ENCODE measurements at places on chromosomes 16 and 17.

DNA sequence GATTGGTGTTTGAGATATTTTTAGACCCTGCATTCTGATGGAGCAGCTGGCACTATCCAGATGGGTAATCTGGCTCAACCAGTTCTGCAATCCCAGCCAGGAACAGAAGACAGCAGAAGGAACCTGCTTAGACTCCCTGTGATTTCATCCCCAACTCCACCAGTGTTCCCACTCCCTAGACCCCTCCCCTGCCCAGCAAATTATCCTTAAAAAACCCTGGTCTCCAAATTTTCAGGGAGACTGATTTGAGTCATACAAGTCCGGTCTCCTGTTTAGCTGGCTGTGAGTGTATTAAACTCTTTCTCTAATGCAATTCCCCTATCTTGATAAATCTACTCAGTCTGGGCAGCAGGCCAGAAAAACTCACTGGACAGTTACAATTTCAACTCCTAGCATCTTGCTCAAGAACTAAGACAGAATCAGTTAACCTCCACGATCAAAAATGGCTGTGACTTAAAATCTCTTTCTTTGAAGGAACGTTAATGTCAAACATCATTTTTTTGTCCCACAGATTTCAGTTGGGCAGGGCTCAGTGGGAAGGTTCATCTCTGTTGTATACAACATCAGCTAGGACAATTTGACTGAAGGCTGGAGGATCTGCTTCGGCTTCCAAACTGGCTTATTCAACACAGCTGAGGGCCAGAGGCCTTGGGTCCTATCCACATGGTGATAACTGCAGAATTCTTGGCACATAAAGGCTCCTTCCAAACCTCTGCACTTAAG is 4.9 kb upstream of the RBL2 start:
- DNase-seq, result no peak

DNA sequence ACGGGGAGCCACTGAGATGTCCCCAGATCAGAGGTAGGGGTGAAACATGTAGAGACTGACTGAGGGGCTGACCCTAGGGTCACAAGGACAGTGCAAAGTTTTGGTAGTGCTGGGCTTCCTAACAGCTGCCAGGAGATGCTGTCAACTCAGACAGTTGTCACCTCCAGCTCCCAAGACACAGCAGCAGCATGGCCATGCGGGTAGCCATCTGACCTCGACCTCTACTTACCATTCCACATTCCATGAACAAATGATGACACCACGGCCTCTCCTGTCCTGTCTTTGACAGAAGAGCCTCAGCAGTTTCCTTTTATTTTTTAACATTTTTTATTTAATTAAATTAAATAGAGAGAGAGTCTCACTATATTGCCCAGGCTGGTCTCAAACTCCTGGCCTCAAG is 65.3 kb upstream of the NFAT5 start:
- no peak for DNase-seq

- DNase-seq, result no peak
Measured at GRCh38 chr17:50219342-50219741, 17.9 kb upstream of the COL1A1 start.

GRCh38 chr17:77856551-77857305 is 101.8 kb upstream of the TNRC6C start:
- no peak for DNase-seq

GRCh38 chr16:4401094-4401501 is 15.3 kb downstream of the CORO7 start:
- no peak for DNase-seq

DNA sequence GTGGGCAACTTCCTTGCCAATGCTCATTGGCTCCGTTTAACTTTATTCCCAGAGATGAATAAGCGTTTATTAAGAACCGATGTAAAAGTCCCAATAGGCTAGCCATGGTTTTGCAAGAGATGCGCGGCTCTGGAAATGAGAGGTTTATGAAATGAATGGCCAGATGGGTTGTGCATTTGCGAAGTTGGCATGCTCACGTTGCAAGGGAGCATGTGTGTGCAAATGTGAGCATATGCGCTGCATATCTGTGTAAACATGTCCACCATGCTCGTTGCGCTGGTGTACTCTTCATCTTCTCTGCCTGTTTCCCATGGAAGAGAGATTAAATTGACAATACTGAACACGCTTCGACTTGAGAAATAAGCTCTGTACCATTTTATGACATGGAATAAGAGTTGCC is 848.6 kb upstream of the RBFOX1 start:
- DNase-seq, result no peak

GRCh38 chr17:80957461-80957941 is 34.1 kb upstream of the CHMP6 start:
- DNase-seq, result peak; percentile 56

GRCh38 chr17:14297161-14297851 is 3.6 kb upstream of the HS3ST3B1 start:
- DNase-seq, result no peak

DNA sequence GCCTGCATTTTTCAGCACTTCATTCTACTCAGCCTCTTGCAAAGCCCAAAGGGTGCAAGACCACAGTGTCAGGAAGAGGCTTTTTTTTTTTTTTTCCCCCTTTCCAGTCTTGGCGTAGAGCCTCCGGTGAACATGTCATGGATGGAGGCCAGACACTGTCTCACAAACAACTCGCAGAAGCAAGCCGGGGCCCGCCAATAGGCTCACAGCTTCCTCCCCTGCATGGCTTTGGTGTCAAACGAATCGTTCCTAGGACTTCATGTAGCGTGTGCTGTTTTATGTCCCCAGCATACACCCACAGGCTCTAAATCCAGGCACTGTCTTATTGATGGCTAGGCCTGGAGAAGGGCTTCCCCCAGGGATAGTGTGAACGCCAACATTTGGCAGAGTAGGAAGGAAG is 457.7 kb upstream of the MAF start:
- DNase-seq, result peak; percentile 70

DNA sequence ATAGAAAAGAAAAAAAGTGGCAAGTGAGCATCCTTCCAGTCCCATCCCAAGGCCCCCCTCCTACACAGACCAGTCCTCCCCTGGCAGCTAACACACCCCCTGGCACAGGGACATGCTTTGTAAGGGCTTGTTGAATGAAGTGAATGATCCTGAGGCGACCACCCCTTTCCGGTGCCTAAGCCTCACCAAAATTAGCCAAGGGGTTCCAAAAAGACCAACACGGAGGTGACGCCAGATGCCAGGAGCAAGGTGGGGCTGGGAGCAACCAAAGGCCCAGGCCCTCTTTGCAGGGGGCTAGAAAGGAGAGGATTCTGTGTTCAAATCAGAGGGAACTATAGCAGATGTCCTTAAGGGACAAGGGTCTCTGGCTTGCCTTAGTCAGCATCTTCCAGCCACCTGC is 5.5 kb downstream of the KRT35 start:
- DNase-seq, result no peak

- DNase-seq, result peak; percentile 79
Measured at GRCh38 chr17:79777120-79777893, 641 bp upstream of the CBX2 start.

DNA sequence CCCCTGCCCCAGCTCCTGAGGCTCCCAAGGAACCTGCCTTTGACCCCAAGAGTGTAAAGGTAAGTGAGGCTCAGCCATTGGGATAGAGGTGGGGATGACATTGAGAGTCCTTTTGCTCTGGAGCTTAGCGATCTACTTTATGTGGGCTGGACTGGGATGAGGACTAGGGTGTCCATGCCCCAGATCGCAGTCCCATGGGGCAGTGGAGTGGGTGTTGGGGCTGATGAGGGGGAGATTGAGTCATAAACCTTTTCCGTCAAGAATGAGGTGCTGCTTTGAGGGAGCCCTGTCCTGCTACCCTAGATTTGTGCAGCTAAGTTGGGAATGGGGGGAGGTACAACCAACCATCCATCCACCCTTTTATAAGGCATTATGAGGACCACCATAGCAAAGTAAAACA is 351 bp downstream of the MYL4 start:
- DNase-seq, result no peak

DNA sequence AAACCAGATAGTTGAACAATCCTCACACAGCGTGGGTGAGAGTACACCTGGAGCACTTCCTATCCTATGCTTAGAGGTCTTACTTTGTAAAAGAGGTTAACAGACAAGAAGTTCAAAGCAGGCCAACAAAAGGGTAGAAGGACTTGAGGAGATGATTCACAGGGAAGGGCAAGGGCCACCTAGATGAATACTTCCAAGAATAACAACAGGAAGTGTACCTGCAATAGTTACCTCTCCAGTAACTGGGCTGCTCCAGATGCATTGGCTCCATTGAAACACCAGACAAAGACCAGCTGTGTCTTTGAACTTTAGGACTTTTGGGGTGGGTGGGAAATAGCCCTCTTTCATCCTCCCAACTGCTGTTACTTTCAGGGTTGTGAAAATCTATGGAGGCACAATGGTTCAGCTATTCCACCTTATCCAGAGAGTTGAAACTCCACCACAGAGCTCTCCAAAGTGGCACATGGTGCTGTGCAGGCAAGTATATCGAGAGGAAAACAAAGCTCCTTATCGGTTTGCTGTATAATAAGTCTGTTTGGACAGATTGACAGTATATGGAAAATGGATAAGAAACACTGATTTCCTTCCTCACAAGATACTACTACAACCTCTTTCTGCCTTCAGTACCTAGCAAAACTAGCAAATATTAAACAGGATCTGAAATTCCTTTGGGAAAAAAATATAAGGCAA is 22.7 kb downstream of the RNF43 start:
- DNase-seq, result no peak

DNA sequence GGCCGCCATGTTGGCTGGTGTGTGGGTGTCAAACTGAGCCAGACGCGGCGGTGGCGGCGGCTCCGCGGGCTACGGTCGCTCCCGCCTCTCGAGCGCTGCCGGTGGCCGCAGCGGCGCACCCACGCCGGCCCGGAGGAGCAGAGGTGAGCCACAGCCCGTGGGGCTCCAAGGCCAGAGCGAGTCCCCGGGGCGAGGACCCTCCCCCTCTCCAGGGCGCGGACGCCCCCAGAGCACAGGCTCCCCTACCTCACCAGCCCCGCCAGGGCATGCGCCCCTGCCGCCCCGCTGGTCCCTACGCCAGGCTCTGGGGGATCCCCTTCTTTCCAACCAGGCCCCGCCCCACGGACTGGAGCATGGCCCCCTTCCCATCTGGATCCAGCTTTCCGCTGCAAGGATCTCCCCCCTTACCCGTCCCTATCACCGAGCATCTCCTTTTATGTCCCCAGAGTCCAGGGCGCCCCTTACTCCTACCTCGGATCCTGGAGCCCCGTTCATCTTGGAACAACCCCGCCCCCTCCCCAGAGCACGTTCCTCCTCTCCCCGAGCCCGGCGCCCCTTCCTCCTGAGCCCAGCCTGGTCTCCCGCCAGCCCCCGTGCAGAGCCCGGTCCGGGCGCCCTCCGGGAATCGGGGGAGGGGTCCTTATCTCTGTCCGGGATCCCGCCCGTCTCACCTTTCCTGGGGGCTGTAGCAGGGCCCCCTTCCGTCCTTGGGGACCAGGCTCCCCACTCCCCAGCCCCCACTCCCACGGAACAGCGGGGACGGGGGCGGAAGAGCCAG is 412 bp downstream of the EPN2 start:
- DNase-seq, result peak; percentile 80

GRCh38 chr17:77607606-77608005 is 350.9 kb upstream of the TNRC6C start:
- DNase-seq, result no peak

- no peak for DNase-seq
Measured at GRCh38 chr17:15406081-15406480, 61.3 kb downstream of the CDRT4 start.

DNA sequence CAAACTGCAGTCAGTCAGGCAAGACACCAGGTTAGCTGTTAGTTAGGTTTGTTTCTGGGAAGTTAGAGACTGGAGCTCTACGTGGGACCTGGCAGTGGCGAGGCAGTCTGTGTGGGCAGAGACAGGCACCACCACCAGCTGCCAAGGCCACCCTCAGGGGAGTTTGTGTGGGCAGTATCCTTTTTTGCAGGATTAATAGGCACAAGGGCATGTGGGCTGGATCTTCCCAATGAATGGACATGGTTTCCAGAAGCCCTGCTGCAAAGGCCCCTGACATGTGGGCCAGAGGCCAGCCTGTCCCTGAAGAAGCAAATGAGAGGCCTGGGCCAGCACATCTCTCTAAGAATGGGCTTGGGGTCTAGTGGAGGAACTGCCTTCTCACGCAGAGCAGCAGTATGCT is 19.2 kb upstream of the SREBF1 start:
- DNase-seq, result no peak

DNA sequence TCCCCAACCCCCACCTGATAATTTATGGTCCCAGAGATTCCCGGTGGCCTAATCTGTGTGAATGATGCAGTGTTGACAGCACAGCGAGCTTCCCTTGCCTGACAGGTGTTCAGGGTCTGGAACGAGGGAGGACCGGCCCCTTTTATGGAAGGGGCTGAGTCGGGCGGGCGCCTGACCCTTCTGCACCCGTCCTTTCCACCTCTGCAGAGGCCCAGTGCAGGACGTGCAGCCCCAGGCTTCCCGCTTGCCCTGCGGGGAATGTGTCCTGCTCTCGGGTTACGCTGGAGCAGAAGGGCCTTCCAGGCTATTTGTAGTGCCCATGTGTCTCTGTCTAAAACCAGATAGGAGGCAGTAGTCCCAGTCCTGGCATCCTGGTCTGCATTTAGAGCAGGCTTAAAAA is 16.2 kb downstream of the SMTNL2 start:
- no peak for DNase-seq

- peak; percentile 82 for DNase-seq
Measured at GRCh38 chr16:23504076-23504452, 6.2 kb downstream of the GGA2 start.

- DNase-seq, result no peak
Measured at GRCh38 chr16:56460101-56460500, 8.7 kb downstream of the OGFOD1 start.

DNA sequence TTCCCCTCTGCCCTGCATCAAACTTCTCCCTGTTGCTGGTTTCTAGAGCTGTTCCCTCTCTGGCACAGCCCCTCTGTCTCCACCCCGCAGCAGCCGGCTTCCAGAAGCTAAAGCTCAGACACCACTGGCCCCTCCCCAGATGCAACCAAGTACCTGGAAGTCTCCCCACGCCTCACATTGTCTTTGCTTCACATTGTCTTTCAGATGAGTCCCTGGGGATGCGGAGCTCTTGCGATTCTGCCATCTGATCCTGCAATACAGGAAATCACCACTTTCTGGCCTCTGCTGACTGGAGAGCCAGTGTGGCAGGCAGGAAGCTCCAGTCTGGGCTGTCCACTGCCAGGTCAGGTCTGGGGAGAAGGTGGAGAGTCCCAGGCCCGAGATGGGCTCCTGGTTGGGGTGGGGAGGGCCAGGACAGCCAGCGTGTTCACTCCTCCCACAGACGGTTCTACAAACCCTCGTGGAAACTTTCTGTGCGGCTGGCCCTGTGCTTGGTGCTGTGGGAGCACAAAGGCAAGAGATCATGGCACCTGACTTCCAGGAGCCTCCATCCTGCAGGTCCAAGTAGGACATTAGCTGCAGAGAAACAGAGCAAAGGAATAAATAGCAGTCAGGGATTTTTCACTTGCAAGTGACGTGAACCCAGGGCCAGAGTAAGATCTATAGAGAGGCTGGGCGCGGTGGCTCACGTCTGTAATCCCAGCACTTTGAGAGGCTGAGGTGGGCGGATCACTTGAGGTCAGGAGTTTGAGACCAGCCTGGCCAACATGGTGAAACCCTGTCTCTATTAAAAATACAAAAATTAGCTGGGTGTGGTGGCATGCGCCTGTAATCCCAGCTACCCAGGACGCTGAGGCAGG is 47.9 kb upstream of the MAP3K14 start:
- peak; percentile 67 for DNase-seq
